ENCODE measurements at places on chromosomes 1 and 21. TPM values are rescaled to one million over a fixed set of nuclear protein-coding genes. Genes with fewer than 3 reads are reported as not detected.

GRCh38 chr1:194600716-194601115 is 1414.3 kb upstream of the B3GALT2 start:
- DNase-seq, result no peak

GRCh38 chr21:45327441-45328197 is 39.9 kb upstream of the POFUT2 start:
- DNase-seq, result peak; percentile 68

- no peak for DNase-seq
Measured at GRCh38 chr1:164803366-164803765, 244.4 kb downstream of the PBX1 start.

DNA sequence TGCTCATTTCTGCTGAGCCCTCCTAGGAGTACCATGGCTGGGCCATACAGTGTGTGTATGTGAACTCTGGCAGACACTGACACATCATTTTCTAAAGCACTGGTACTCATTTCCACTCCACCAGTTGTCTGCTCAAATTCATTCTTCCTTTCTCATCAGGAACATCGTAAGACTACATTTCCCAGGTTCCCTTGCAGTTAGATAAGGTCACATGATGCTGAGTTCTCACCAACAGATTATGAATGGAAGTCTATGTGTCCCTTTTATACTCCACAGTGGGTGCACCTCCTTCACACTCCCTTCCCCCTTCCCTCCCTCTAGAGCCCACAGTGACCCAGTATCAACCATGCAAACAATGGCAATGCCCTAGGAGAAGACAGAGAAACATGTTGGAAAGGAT is 38.3 kb upstream of the PAX7 start:
- no peak for DNase-seq

GRCh38 chr1:210779269-210779668 is 354.7 kb downstream of the KCNH1 start:
- DNase-seq, result no peak

DNA sequence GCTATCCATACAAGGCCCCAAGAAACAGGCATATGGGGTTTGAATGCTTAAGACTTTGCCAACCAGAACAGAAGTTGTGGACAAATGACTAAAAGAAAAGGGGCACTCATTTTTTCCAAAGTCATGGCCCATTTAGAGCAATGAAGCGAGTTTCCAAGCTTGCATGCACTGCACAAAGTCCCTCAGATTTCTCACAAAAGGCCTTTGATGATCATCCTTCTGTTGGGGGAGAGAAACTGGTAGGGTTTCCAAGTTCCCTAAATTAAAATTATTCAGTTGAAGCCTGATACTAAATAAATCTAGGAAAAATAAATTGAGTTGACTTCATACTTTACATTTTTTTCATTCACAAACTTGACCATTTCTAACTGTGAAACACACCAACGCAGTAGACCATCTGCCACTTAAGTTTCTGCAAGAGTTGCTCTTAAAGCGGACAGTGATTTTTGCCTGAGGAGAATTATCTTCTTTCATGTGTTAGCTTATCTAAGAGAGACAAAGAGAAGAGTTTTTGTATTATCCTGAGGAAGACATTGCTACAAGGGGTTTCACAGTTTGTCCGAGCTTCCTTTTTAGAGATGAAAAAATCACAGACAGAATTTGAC is 139.2 kb downstream of the SEC16B start:
- no peak for DNase-seq

GRCh38 chr1:201531551-201532425 is 7.1 kb upstream of the NAV1 start:
- DNase-seq, result no peak

DNA sequence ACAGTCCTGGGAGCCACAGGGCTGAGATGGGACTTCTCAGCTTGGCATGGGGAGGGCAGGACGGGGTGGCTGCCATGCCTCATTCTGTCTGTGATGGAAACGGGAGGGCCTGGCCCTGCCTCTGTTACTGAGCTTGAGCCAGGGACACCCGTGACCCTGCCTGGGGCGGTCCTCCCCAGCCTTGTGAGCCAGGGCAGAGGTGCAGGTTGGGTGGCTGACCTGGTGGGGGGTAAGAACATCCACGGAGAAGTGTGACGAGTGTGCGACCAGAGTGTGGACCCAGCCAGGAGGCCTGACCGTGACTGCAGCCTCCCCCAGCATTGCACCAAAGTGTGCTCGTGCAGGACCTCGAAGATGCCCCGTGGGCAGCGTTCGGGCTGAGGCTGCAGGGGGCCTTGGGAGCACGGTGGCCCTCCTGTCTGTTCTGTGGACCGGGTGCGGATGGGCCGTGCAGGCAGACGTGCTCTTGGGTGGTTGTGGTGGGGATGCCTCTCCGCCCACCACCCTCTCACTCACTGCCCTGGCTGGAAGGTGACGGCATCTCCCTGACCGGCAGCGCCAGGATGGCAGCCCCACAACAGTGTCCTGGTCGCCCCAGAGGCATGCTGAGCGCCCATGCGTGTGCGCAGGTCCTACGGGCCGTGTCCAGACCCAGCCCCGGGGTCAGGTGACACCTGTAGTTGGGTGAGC is 45.4 kb downstream of the SKI start:
- DNase-seq, result no peak

DNA sequence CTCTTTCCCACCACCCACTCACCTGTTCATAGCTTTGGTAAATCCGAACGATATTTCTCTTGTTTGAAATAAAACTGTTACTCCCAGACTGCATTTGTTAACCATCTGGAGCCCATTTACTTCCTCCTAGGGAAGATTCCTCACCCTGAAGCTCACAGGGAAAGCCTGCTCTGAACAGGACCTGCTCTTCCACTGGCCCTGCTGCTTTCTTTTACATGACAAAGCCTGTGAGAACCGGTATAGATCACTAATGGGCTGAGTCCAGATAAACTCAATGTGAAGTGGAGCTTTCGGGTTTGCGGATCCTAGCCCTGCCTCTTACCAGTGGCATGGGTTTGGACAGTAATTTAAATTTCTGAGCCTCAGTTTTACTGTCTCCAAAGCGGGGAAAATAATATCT is 45.2 kb downstream of the FAM163A start:
- DNase-seq, result no peak

DNA sequence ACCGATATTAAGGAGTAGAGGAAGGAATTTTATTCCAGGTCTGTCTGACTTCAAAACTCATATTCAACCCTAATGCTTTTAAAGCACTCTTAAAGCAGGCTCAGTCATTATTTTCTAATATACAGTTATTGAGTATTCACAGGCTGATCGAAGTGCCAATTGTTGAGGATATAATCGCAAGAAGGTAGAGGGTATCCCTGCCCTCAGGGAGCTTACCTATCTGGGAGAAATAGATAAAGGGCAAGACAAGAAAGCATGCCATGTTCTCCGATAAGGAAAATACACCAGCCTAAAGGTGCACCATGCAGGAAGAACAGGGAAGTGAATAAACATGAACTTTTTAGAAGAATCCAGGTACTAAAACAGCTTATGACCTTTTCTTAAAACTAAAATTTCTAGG is 361.2 kb downstream of the SMYD3 start:
- DNase-seq, result no peak

DNA sequence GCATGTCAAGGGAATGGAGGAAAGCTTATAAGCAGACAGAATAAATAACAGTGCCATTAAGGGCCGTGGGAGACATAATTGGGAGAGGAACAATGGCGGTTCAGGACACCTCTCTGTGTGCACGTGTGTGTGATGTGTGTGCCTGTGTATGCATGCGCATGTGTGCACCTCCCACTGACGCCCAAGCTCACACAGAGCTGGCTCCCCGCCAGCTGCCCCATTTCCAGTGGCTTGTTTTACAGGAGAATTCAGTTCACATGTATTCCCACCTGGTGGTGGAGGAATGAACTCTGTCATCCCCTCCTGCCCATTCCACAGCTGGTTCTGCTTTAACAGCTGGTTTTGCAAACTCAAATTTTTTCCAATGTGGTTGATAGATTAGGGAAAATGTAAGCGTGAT is 262.2 kb downstream of the AJAP1 start:
- DNase-seq, result no peak

- peak; percentile 92 for DNase-seq
Measured at GRCh38 chr1:29235955-29236711, at the start of gene PTPRU. TSS of gene PTPRU (plus strand) at chr1:29236522. CDS start at chr1:29236645, 123 bp downstream.

DNA sequence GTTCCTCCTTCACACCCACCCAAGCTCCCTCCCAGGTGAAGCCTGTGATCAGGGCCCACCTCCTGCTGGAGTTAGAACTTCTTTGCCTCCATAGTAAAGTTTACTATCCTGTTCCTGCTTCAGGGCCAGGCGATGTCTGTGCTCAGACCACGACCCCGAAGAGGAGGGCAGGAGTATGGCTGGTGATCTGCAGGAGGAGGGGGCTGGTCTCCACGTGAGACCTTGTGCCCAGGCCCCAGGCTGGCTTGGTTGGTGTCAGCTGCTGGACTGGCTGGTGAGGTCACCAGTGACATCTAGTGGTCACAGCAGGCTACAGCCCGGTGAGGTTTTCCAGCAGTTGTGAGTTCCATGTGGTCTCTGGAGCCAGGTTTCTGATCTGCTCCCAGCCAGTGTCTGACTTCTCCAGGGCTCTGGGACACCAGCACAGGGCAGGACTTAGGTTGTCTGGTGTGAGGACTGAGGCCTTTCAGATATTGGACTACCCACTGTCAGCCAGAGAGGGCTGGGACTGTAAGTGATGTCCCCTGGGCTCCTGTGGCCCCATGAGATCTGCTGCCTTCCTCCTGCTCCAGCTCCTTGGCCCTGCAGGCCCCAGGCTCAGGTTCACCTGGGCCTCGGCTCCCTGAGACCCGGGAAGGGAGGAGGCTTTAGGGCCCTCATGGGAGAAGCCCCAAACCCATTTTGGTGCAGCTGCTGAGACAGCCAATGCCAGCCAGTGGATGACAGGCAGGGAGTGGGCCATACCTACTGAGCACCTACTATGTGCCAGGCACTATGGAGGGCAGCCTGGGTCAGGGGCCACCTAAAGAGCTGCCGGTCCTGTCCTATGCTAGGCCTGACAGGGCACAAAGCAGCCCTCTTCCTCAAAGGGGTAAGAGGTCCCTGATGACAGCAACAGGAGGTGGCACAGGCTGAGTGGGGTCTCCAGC is 6.0 kb upstream of the UBL4B start:
- peak; percentile 73 for DNase-seq

DNA sequence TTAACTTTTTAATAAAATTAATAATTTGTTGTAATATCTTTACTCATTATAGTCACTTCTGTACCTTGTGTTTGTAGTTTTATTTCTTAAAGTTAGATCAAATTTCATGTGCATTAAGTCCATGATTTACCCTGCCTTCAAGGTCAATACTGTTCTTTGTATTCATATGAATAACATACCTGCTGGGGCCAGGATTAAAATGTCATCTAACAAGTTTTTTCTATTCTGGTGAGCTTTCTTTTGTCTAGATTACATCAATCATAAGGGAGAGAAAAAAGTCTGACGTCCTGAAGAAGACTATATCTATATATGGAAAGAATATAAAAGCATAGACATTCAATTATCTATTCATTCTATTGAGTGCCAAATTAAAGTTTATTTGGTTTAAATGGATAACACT is 232.6 kb downstream of the COL11A1 start:
- no peak for DNase-seq

The GBP6 gene
- 0.12 TPM for total RNA-seq

All from upper lobe of right lung (tissue), 1 donor.